ENCODE measurements at places on chromosomes 16 and 17.

GRCh38 chr17:58684003-58684402 is 7.8 kb downstream of the TEX14 start:
- DNase-seq, result no peak

DNA sequence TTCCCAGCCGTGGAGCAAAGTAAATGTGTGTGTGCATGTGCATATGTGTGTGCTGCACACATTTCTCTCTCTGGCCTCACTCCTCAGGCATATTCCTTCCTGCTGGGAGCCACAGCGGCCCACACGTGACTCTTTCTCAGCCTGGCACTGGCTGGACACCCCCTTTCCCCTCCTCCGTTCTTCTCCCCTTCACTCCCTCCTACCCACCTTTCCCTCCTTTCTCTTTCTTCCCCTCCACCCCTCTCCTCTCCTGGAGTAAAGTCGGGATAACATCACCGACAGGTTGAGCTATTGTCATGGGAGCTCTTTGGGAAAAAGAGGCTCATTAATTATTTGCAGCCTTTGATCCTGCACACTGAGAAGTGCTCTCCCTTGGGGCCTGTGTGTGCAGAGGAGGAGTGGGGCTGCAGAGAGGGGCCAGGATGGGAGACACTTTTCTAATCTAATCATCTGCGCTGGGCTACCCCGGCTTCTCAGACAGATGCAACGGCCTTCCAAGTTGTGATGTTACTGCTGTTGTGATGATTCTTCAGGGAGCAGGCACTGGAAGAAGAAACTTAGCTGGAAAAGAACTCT is 126.3 kb upstream of the HSBP1 start:
- DNase-seq, result no peak

DNA sequence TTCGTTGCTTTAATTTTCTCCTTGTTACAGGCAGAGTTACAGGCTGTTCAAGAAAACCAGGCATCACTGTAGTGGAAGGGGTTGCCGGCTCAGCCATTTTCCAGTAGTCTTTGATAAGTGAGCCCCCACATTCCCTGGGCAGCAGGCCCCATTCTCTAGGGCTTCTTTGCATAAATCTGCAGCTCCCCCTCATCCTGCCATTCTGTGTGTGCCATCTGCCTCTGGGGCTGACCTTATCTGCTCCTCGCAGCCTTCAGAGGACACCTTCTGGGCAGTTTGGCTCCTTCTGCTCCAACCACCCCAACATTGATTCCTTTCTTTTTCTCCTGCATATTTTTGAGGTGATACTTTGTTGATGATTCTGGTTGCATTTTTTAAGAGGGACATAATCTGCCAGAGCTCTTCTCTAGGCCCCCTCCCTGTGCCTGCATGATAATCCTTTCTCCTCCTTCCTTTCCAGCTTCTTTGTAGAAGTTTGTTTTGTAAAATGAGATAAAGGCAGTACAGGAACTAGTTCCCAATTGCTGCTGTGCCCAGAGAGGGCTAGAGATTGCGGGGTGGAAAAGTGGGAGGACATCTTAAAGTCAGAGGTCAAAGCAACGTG is 17.1 kb downstream of the RND2 start:
- DNase-seq, result no peak

- DNase-seq, result no peak
Measured at GRCh38 chr16:29154088-29154487, 169.2 kb downstream of the LAT start.

DNA sequence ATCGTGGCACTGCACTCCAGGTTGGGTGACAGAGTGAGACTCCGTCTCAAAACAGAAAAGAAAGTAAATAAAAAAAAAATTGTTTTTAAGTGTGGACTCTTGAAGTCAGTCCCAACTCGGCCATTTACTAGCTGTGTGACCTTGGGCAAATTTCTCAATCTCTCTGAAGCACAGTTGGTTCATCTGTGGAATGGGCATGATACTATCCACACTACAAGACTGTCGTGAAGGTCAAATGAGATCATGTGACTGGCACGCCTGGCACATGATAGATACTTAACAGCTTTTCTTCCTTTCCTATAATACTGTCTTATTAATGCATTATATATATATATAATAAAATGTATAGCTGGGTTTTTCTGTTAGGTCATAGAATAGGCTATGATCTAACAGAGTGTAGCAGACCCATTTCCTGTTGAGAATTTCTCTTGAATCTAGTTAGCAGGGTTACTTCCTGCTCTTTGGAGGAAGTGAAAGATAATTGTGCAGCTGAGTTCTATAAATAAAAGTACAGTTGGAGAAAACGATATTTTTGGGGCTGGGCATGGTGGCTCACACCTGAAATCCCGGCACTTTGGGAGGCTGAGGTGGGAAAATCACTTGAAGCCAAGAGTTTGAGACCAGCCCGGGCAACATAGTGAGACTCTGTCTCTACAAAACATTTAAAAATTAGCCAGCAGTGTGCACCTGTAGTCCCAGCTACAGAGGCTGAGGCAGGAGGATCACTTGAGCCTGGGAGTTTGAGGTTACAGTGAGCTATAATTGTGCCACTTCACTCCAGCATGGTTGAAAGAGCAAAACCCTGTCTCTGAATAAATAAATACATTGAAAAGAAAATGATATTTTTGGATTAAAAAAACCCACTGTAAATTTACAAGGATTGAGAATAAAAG is 7.3 kb downstream of the MILR1 start:
- peak; percentile 44 for DNase-seq

DNA sequence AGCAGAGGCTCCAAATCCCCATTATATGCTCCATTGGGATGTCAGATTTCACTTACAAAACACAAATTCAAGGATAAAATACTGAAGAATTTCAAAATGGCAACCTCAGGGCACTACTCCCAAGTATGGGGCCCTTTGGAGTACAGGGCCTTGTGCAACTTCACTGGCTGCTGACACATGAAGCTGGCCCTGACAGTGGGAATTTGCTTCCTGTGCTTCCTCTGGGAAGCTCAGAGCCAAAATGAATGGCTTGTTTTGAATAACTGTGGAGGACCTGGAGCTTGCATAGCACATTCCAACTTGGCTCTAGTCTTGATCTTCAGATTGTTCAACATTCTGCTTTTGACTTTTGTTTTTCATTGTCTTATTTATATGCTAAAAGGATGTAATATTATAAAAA is 52.3 kb upstream of the HNF1B start:
- no peak for DNase-seq

DNA sequence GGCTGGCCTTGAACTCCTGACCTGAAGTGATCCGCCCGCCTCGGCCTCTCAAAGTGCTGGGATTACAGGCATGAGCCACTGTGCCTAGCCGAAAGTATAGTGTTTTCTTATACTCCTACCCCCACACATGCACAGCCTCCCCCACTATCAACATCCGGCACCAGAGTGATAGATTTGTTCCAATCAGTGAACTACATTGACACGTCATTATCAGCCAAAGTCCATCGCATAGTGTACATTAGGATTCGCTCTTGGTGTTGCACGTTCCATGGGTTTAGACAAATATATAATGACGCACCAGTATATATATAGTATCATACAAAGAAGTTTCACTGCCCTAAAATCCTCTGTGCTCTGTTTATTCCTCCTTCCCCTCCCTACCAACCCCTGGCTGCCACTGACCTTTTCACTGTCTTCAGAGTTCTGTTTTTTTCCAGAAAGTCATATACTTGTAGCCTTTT is 11.9 kb upstream of the TM4SF5 start:
- DNase-seq, result no peak

DNA sequence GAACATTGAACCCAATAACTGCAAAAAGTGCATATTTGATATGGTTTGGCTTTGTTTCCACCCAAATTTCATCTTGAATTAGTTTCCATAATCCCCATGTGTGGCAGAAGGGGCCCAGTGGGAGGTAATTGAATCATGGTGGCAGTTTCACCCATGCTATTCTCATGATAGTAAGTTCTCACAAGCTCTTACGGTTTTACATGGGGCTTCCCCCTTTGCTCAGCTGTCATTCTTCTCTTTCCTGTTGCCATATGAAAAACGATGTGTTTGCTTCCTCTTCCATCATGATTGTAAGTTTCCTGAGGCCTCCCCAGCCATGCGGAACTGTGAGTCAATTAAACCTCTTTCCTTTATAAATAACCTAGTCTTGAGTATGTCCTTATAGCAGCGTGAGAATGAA is 127.6 kb downstream of the CHD9NB start:
- no peak for DNase-seq

DNA sequence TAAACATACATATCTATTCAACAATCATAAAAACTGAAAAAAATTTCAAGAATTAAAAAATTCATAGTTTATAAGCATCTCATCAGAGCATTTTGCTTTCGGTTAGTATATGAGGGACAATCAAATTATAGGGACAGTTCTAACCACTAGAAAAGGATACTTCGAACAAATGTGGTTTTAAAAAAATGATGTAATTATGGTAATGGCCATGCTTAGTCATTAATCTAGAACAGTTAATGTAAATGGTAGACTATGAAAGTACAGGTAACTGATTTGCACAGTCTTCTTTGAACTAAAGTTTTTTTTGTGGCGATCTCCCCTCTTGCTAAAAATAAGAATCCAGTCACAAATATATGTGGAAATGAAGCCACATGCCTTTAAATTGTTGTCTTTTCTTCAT is 63.5 kb upstream of the PHOSPHO1 start:
- DNase-seq, result no peak

GRCh38 chr17:59565959-59566324 is 532 bp downstream of the DHX40 start:
- DNase-seq, result peak; percentile 83

GRCh38 chr16:31130899-31131298 is 4.6 kb downstream of the PRSS8 start:
- DNase-seq, result no peak

- DNase-seq, result peak; percentile 45
Measured at GRCh38 chr17:35577830-35578196, 558 bp downstream of the PEX12 start.

- no peak for DNase-seq
Measured at GRCh38 chr16:7209598-7209997, 123.0 kb upstream of the RBFOX1 start.

GRCh38 chr16:86220561-86220960 is 289.8 kb upstream of the FOXF1 start:
- DNase-seq, result no peak

GRCh38 chr17:12316021-12316420 is 295.3 kb downstream of the MAP2K4 start:
- no peak for DNase-seq

- DNase-seq, result no peak
Measured at GRCh38 chr16:53737552-53737951, 33.6 kb downstream of the FTO start.

- DNase-seq, result peak; percentile 12
Measured at GRCh38 chr16:22055881-22056280, 36.5 kb upstream of the VWA3A start.

GRCh38 chr17:82860606-82861392 is 21.0 kb upstream of the ZNF750 start:
- DNase-seq, result no peak

GRCh38 chr17:49952912-49953497 is 16.0 kb upstream of the DLX4 start:
- peak; percentile 62 for DNase-seq

- DNase-seq, result no peak
Measured at GRCh38 chr17:75917141-75917916, 12.6 kb upstream of the MRPL38 start.

DNA sequence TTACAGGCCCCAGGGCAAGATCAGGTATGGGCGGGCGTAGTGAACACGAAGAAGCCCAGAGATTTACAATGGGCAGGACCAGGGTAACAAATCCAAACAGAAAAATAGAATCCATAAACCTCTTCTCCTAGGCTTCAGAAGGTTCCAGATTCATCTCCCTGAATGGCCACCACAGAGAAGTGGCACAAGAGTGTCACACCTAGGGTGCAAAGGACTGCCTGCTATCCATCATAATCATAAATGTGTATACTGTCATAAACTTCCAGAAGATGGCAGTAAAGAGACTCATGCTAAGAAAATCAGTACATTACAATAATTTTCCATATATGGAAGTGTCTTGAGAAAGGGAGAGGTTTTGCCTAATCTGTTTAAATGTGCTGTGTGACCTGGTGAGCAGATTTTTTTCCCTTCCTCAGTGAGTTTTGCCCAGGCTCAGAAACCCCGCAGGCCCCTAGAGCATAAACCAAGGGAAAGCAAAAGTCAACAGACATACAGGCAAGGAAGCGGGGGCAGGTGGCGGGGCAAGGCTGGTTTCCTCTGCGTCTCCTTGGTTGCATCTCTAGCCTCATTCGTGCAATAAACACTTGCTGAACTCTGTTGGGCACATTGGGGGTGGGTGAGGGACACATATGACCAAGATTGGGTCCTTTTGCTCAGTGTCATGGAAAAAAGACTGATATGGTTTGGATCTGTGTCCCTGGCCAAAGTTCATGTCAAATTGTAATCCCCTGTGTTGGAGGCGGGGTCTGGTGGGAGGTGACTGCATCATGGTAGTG is 92.0 kb upstream of the CDH5 start:
- peak; percentile 62 for DNase-seq

- no peak for DNase-seq
Measured at GRCh38 chr16:76466871-76467270, 189.7 kb downstream of the CNTNAP4 start.

DNA sequence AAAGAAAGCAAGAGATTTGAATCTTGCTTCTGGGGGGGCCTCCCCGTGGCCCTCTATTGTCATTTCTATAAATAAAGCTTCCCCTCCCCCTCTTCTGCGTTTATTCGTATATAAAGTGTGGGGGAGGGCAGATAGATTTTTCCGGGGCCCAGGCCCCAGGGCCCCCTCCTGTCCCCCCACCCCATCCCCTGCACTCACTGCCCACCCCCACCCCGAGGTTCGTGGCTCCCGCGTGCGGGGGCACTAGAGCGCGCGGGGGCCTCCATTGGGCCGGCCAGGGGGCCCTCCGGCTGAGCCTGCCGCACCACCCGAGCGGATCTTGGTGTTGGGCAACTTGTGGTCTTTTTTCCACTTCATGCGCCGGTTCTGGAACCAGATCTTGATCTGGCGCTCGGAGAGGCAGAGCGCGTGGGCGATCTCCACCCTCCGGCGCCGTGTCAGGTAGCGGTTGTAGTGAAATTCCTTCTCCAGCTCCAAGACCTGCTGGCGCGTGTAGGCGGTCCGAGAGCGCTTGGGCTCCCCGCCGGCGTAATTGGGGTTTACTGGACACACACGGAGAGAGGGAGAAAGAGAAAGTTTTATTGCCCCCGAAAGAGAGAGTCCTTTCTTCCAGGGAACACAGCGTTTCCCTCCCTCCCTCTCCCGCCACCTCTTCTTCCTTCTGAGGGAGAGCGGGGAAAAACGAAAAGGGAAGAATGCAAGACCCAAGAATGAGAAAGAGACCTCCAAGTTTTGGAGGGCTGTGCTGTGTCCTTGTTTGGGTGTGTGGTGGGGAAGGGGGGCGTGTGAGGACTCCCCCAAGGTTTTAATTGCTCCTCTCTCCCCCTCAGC is 1.5 kb downstream of the HOXB4 start:
- DNase-seq, result peak; percentile 55

Data from dermis blood vessel endothelial cell (primary cell).